H1 (cell line): ENCODE measurements at places on chromosomes 13 and 19.

DNA sequence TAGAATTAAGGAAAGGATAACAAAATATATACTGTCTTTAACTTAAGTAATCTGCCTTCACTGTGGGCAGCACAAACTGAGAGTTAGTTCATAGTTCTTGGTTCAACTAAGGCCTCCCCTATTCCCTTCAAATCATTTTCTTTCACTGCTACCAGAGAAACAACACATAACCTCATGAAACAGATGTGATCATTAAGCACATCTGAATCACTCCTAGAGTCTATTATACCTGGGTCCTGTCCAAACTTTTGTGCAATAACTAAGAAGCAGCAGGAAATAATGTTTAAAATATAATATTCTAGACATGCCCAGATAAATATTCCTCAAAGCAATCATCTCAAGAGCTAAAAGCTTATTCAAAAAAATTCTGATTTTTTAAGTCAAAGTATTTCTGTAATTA lies 62.9 kb downstream of the ZC3H13 start:
- H3K4me3 ChIP-seq = no peak overlapping the region
- H3K36me3 ChIP-seq = 0 out of 2 replicates have a peak, but pooled peaks cover 2% of the 10 kb centered on the region
- no peak for DNase-seq
- H3K27ac ChIP-seq = no peak overlapping the region

- H3K27ac ChIP-seq = no peak overlapping the region
- DNase-seq = no peak
- no peaks in the 10 kb centered on the region for H3K27me3 ChIP-seq
- H3K4me3 ChIP-seq = no peak overlapping the region
- no peaks in the 10 kb centered on the region for H3K36me3 ChIP-seq
These were observed 10.3 kb upstream of the DACH1 start for GRCh38 chr13:71877256-71877653.

DNA sequence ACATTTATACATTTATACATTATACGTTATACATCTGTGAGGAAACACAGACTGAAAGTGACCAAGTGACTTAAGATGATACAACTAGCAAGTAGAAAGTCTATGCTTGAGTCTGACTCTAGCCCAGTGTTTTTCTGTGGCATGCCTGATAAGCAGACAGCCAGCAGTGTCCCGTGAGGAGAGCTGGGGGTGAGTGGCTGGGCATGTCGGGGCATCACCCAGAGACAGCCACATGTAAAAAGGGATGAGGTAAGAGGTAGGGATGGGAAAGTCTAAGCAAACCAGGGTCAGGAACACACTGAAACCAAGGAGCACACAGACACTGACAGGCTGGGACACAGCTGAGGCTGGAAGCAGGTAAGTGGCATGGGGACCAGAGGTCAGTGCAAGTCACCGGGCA lies 333.2 kb downstream of the FOXO1 start:
- no peaks in the 10 kb centered on the region; the same call in 1 of the 2 replicates for H3K4me1 ChIP-seq
- DNase-seq = no peak
- no peaks in the 10 kb centered on the region for H3K36me3 ChIP-seq
- H3K4me3 ChIP-seq = no peak overlapping the region
- no peaks in the 10 kb centered on the region for H3K27me3 ChIP-seq

DNA sequence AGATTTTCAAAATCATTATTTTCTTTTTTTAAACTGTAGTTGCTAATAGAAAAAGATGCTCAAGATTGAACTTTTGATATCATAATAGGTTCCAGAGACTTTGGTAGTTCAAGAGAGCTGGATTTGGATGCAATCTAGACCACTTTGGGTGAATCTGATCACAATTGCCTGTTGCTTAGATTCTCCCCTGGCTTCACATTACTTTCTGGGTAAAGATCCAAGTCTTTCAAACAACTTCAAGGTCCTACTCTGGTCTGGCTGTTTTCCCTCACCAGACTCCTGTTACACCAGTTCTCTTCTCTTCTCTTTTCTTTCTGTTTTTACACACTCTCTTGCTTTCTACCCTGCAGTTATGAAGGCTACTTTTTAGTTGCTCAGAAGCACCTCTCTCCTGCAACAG lies 7.4 kb upstream of the SPRY2 start:
- H3K27me3 ChIP-seq = no peaks in the 10 kb centered on the region

GRCh38 chr13:97978651-97979050 lies 25.2 kb downstream of the IPO5 start:
- no peaks in the 10 kb centered on the region for H3K27me3 ChIP-seq
- no peak for DNase-seq
- no peak overlapping the region for H3K27ac ChIP-seq
- no peaks in the 10 kb centered on the region; the same call in 1 of the 2 replicates for H3K36me3 ChIP-seq
- peak overlapping the region; percentile 94 for H3K4me3 ChIP-seq

- no peaks in the 10 kb centered on the region for H3K4me1 ChIP-seq
- no peak overlapping the region for H3K27ac ChIP-seq
These were observed 11.0 kb downstream of the RNF126 start for GRCh38 chr19:651991-652390.

- H3K4me1 ChIP-seq = peaks cover 4% of the 10 kb centered on the region; the same call in 1 of the 2 replicates
- H3K36me3 ChIP-seq = peaks cover 16% of the 10 kb centered on the region
- H3K4me3 ChIP-seq = peak within 1 kb of the TSS; percentile 98
- DNase-seq = peak; percentile 80
These were observed at the start of gene ZNF304 for GRCh38 chr19:57350877-57351805. Gene ZNF304, plus strand, starts transcription at chr19:57351271. Its CDS starts 394 bp downstream, at chr19:57351665.

GRCh38 chr13:23201870-23202269 lies 21.1 kb downstream of the SGCG start:
- H3K27me3 ChIP-seq = no peaks in the 10 kb centered on the region
- H3K27ac ChIP-seq = no peak overlapping the region
- no peaks in the 10 kb centered on the region for H3K36me3 ChIP-seq
- H3K4me3 ChIP-seq = no peak overlapping the region
- DNase-seq = no peak
- H3K4me1 ChIP-seq = no peaks in the 10 kb centered on the region
